ENCODE measurements at places on chromosomes 3 and 15.
A peak's percentile ranks its signal among the peaks of the same experiment; 100 is the strongest.

GRCh38 chr15:42184296-42184695, 23.8 kb downstream of the VPS39 start:
- no peak for DNase-seq

DNA sequence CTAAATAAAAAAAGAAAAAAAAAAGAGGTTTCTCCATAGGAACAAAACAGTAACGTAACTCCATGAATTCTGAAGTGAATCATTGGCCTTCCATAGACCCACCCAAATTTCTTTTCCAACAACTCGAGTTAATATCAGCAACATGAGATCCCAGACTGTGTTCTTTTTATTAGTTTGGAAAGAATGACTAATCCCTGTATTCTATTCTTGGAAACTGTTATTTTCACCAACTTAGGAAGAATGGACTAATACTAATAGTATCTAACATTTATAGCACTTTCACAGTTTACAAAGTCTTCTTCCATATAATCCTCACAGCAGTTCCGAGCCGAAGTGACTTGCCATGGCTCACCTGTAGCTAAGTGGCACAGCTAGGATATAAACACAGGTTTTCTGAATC, 72.7 kb upstream of the SLC4A7 start:
- DNase-seq, result peak; percentile 26

DNA sequence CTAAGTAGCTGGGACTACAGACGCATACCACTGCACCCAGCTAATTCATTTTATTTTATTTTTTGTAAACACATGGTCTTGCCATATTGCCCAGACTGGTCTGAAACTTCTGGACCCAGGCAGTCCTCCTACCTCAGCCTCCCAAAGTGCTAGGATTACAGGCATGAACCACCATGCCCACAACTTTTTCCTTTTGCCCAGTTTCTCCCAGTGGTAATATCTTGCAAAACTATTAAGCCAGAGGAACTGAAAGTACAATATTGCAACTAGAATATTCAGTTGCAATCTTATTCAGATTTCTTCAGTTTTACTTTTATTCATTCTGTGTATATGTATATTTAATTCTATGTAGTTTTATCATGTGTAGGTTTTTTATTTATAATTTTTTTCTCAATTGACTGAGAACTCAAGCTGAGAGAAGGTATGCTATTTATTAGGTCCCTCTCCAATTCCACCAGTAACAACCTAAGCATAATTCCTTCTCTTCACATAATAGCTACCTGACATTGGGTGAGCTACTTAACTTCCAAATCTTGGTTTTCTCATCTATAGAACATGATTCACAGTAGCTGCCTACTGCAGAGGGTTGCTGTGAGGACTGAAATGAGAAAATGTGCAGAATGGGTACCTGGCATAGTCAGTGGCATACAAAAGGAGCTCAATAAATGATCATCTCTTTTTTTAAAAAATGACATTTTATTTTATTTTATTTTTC, 30.8 kb downstream of the KLHL18 start:
- DNase-seq, result no peak

GRCh38 chr3:140429791-140430190, 248.1 kb upstream of the TRIM42 start:
- no peak for DNase-seq

GRCh38 chr3:195601382-195601781, 17.6 kb upstream of the APOD start:
- DNase-seq, result no peak

- DNase-seq, result no peak
These were observed 23.5 kb downstream of the RUVBL1 start for GRCh38 chr3:128100161-128100560.

DNA sequence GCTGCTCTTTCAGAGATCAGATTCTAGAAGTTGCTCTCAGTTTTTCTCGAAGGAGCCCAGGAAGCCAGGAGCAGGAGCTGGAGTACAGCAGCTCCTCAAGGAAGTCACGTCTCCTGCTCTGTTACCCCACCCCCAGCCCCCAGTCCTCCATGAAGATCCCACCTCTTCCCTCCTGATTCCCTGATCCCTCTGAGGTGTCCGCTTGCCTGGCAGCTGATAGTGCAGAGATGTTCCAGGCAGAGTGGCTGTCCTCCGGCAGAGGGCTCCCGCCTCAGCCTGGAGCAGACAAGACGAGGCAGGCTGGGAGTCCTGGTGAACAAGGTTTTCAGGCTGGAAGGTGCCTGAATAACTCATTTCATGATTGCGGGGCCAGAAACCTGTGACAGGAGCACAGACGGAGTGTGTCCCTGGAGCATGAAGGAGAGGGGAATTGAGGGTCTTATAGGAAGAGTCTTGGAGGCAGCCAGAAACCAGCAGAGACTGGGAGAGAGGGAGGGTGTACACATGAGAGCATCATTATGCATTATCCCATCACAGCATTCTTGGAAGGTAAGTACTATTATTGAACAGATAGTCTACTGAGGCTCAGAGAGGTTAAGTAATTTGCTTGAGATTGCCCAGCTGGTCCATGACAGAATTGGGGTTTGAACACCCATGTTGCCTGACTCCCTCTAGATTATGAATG, 1.2 kb downstream of the HRH1 start:
- DNase-seq, result peak; percentile 80

DNA sequence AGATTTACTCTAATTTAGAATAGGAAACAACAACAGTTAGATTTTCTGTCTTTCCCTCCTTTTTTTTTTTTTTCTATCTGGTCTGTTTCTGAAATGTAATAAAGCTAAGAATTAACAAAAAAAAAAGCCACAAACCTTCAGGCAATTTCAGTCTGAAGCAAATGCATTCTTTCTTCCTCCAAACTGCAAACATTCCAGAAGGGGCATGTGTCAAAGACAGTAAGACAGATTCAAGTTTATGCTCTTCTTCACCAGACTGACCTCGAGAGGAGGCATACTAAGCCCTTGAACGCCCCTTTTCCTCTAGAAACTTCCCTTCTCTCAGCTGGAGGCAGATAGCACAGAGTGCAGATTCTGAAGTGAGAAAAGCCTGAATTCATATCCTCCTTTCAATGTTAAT, 654.6 kb upstream of the LMCD1 start:
- no peak for DNase-seq

DNA sequence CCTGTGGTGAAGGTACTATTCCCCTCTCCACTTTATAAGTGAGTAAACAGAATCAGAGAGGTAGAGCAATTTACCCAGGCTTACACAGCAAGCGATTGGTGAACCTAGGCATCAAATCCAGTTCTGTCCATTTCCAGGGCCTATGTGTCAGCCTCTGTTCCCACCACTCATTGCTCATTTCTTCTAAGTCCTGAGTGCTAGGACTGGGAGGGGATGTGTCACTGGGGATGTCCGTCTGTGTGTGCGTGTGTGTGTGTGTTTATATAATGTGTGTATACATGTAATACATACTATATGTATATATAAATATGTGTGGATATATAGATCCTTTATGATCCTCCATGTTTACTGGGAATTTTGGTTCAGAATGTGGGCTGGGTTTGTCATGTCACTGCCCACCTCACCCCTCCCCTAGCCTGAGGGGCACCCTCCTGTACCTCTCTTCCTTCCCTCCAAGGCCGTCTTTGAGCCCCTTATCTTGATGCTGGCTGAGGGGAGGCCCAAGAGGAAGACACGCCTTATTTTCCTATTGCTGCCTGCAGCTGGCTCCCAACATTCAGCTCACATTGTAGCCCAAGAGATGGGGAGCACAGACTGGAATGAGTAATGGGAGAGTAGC, 2.1 kb downstream of the TMEM43 start:
- DNase-seq, result peak; percentile 13

- DNase-seq, result peak; percentile 67
These were observed 263.3 kb upstream of the NR2E3 start for GRCh38 chr15:71547011-71547410.

GRCh38 chr15:74421302-74422245, 12.2 kb downstream of the SEMA7A start:
- DNase-seq, result peak; percentile 79

- DNase-seq, result no peak
These were observed 1031.6 kb upstream of the SEMA6D start for GRCh38 chr15:46685681-46686080.

GRCh38 chr3:114456742-114457141, 162.9 kb downstream of the TIGIT start:
- DNase-seq, result no peak

DNA sequence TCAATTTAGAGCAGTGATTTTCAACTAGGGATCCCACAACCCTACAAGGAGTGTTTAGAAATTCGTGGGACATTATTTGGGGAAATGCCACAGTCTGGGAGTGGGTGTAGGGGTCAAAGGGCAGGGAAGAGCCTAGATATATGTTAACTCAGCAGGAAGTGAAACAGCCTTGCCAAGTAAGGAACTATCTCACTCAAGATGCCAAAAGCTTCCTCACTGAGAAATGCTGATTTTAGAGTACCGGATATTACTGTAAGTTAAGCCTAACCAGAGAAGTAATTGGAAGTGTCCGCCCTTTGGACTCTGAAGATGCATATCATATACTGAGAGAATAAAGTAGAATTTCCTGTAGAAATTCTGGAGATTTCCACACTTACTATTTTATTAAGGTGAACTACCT, 158.6 kb downstream of the BBX start:
- no peak for DNase-seq
